Lower lobe of right lung (tissue), 2 donors: ENCODE measurements at places on chromosomes 5 and 9. TPM values are rescaled to one million over a fixed set of nuclear protein-coding genes. Genes with fewer than 3 reads are reported as not detected.

DNA sequence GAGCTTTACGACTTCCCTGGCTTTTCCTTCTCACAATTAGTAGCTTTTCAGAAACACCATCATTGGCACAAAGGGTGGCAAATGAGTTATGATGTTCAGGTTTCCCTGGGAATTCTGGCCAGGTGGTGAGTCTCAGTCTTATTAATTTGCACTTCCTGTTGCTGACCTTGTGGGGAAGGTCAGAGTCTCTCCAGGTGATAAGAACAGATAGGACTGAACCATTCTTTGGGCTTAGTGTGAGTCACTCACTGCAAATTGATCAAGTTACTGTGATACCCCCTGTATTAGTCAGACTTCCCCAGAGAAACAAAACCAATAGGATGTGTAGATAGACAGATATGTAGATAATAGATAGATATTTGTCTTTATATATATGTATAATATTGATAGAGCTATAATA lies 53.8 kb upstream of the RANBP3L start:
- DNase-seq = no peak

DNA sequence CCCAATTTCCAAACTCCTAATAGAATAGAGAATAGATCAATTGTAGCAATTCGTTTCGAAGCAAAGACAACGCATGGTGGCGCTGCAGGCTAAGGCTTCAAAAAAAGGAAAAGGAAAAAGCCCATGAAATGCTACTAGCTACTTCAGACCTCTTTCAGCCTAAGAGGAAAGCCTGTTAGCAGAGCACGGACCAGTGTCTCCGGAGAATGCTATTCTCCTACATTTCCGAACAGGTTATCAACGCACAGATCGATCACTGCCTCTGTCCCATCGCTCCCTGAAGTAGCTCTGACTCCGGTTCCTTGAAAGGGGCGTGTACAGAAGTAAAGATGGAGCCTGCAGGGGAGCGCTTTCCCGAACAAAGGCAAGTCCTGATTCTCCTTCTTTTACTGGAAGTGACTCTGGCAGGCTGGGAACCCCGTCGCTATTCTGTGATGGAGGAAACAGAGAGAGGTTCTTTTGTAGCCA lies at the start of gene PCDHB15:
Gene PCDHB15, plus strand, starts transcription at position 146 of the 468 bp plus-strand sequence. Its CDS starts 184 bp downstream, at position 330.
- DNase-seq = no peak

DNA sequence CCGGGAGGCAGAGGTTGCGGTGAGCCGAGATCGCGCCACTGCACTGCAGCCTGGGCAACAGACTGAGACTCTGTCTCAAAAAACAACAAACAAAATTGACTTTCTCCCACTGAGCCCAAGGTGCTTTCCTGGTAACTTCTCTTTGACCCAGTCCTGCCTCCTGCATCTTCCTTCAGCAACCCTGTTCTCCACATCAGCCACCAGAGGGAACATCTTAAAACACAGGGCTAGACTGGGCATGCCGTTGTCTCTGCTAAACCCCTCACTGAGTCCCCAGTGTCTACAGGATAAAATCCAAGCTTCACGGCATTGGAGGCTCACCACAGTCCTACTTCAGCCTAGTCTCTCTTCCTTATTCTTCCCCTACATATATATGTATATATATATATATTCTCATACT lies 39.8 kb upstream of the KCNMB1 start:
- no peak for DNase-seq

DNA sequence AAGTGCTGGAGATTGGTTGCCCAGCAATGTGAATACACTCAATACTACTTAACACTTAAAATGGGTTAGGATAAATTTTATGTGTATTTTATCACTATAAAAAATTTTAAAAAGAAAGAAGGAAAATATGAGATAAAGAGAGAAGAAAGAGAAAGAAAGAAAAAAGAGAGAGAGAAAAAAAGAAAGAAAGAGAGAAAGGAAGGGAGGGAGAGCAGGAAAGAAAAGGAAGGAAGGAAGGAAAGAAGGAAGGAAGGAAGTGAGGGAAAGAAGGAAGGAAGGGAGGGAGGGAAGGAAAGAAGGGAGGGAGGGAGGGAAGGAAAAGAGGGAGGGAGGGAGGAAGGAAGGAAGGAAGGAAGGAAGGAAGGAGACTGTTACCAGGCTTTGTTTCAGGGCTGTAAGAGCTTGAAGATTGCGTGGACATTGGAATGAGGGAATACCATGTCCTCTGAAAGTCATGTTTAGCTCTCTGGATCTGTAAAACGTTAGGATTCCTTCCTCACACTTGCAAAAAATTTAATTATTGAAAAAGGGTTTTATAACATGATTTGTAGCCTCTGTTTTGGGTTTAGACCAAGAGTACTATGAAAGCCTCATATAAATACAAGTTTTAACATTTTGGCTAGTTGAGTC lies 152.3 kb upstream of the DAP start:
- no peak for DNase-seq

DNA sequence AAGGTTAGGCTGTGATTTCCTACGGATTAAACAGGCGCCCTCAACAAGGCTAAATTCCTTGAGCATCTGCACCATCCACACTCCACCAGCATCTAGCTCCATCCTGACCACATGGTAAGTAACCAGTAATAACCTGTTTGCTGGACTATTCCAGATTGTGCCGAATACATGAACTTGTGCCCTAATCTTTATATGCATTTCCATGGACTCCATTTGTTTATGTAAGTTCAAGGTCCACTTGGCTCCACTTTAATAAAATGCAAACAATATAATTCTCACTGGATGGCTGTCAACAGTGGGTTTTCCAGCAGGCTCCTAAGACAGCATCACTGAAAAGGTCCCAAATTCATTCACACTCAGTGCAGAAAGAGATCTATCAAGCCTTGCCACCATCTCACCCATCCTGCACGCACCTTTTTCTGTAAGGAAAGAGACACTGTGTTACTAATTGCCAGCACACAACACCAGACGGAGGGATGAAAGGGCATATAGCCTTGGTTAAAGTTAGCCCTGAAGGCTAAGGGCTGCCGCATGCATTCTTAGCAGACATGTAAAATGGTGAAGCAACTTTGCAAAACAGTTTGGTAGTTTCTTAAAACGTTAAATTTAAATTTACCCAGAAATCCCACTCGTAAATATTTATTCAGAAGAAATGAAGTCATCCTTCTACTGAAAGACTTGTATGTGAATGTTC lies 88.7 kb downstream of the GLIS3 start:
- no peak for DNase-seq

DNA sequence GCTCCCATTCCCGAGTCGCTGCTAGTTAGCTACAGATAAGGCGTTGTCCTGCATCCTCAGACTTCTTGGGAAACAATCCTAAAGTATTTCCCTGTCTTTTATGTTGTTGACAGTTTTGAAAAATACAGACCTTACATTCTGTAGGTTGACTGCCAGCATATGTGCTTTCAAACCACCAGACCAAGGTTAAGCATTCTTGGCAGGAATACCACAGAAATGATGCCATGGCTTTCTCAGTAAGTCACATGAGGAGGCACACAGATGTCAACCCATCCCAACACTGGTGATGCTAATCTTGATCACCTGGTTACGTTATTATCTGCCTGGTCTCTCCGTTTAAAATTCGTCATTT lies 871 bp downstream of the GLE1 start:
- no peak for DNase-seq

GRCh38 chr9:69689991-69690538 lies 17.9 kb upstream of the APBA1 start:
- DNase-seq = no peak

GRCh38 chr5:1527533-1528205 lies 3.9 kb upstream of the LPCAT1 start:
- no peak for DNase-seq

DNA sequence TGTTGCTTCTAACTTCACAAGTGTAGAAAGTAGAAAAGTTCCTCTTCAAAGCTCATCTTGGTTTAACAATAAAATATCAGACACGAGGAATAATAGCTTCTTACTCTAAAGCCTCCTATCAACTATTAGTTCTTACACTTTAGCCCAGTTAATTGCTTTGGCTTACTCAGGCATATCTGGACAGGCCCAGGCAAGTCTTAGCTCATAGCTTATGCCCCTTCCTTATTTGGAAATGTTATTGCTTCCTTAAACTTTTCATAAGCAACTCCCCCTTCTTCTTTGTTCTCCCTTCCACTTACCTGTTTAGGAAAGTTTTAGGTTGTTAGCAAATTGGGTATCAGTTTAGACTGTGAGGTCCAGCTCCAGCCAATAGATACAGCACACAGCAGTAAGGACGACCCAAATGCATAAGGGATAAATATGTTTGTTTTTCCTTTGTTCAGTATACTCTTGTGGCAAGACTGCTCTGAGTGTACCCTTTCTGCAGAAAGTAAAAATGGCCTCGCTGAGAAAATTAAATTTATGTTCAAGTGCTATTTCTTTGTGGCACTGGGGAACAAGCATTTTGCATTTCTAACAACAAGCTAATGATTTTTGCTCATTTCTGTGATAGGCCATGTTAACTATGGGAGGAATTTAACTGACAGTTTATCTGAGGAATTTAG lies 162.1 kb downstream of the SMC2 start:
- DNase-seq = no peak

DNA sequence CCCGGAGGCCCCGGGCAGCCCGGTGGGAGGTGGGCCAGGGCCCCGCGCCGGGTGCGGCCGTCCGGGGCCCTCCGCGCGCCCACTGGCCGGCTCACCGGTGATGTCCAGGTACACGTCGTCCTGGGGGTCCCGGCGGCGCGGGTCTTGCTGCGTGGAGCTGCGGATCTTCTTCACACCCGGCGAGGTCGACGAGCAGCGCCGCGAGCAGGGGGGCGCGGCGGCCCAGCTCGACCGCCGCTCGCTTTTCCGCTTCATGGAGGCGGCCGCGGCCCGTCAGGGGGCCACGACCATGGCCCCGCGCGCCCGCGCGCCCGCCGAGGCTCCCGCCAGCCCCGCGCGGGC lies 548 bp downstream of the CDC14B start:
- DNase-seq = no peak

GRCh38 chr5:67725604-67726003 lies 490.0 kb upstream of the PIK3R1 start:
- no peak for DNase-seq

DNA sequence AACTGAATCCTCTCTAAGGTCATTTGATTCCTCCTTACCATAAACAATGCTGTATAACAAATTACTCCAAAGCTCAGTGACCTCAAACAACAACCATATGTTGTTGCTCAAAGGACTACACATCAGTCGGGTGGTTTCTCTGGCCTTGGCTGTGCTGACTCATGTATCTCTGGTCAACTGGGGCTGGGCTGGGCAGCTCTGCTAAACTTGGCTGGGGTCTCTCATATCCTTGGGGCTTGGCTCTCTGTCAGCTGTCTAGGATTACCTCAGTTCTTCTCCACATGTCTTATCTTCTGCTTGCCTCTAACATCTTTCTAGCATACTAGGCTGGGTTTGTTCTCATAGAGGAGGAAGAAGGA lies 86.4 kb downstream of the GALNT10 start:
- DNase-seq = no peak

GRCh38 chr5:175814691-175815090 lies 56.7 kb upstream of the CPLX2 start:
- DNase-seq = no peak

GRCh38 chr9:36166168-36166927 lies 2.8 kb upstream of the CCIN start:
- peak; percentile 88 for DNase-seq

- no peak for DNase-seq
Measured at GRCh38 chr9:101121836-101122399, 93.4 kb downstream of the PLPPR1 start.

GRCh38 chr9:100011062-100011681 lies 87.6 kb downstream of the ERP44 start:
- DNase-seq = no peak

DNA sequence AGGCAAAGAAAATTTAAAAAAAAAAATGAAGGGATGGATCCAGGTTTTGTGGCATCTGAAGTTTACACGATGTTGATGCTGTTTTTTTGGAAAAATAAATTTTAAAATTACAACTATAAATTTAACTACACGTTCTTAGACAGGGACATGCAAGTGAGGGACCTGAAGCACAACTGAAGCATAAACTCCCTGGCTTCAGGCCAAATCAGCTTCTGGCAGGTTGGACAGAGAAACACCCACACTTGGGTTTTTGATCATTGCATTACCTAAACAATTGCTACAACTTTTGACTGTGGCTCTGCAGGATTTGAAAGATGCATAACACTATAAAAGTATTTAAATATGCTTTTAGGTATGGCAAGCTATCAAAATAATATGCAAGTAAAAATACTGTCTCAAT lies 1318.3 kb upstream of the DMAC1 start:
- no peak for DNase-seq

DNA sequence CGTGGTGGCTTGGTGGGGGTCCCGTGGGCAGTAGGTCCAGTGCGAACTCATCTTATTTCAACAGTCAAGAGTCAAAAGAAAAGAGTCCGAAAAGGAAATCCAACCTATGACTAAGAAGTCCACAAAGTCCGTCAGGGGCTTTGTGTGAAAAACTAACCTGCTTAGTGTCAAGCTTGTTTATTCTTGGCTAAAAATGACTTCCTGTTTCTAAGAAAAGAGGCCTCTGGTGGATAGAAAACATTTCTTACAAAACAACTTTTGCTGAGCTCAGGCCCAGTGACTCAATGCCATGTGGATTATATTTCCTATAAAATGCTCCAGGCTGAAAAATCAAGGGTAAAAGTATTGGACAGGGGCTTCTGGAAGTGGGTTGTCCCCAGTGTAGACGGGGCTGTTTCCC lies 105.9 kb downstream of the GADD45G start:
- DNase-seq = no peak

- DNase-seq = no peak
Measured at GRCh38 chr9:114121227-114122135, 22.4 kb upstream of the KIF12 start.

- DNase-seq = no peak
Measured at GRCh38 chr5:51468196-51468595, 84.9 kb downstream of the ISL1 start.

- DNase-seq = no peak
Measured at GRCh38 chr5:82480331-82480730, 202.2 kb upstream of the RPS23 start.

- DNase-seq = no peak
Measured at GRCh38 chr5:15252331-15252730, 247.6 kb upstream of the FBXL7 start.

- DNase-seq = no peak
Measured at GRCh38 chr9:77892955-77893514, 138.6 kb downstream of the GNAQ start.

Gene CATSPER3
- 0.68 TPM for total RNA-seq

Gene NDUFAF2
- total RNA-seq = 20.0 TPM

Gene FLT4
- total RNA-seq = 24.8 TPM

Gene RASA1
- total RNA-seq = 32.6 TPM

Gene SLC6A18
- total RNA-seq = not detected

Gene FGFR4
- total RNA-seq = 59.7 TPM

Gene FAM153A
- 3.7 TPM for total RNA-seq

Gene CCNO
- 2.2 TPM for total RNA-seq

Gene PTGS1
- total RNA-seq = 14.9 TPM

Gene TLX3
- not detected for total RNA-seq
